ENCODE measurements at places on chromosomes 11 and 22. TPM values are rescaled to one million over a fixed set of nuclear protein-coding genes. Genes with fewer than 3 reads are reported as not detected.

DNA sequence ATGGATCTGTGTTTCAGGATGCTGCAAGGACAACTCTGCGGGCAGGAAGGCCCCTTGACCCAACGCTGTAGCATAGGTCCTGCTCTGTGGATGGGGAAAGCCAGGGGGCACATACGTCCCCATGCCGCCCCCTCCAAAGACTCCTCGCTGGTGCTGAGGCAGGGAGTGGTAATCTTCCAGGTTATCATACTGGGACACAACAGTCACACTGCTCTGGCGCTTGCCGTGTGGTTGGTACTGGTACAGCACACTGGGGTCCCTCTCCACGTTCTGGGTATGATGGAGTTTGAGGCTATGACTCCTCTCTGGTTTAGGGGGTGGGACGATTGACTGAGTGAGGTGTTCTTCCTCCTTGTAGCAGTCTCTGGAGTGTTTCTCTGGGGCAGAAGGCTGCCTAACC lies 26.2 kb upstream of the TP53AIP1 start:
- no peaks in the 10 kb centered on the region for H3K27me3 ChIP-seq
- DNase-seq, result no peak
- H3K36me3 ChIP-seq, result peaks cover 3% of the 10 kb centered on the region
- no peak overlapping the region for H3K27ac ChIP-seq
- no peak overlapping the region for H3K4me3 ChIP-seq

APOBEC3B gene
- not detected for total RNA-seq

POU2AF1 gene
- 0.52 TPM for total RNA-seq

IGLL5 gene
- not detected for total RNA-seq

- no peaks in the 10 kb centered on the region for H3K27me3 ChIP-seq
- H3K4me1 ChIP-seq, result peaks cover 3% of the 10 kb centered on the region
- no peak overlapping the region for H3K27ac ChIP-seq
- H3K36me3 ChIP-seq, result no peaks in the 10 kb centered on the region
Measured at GRCh38 chr22:32605576-32605975, 131.0 kb downstream of the FBXO7 start.

DNA sequence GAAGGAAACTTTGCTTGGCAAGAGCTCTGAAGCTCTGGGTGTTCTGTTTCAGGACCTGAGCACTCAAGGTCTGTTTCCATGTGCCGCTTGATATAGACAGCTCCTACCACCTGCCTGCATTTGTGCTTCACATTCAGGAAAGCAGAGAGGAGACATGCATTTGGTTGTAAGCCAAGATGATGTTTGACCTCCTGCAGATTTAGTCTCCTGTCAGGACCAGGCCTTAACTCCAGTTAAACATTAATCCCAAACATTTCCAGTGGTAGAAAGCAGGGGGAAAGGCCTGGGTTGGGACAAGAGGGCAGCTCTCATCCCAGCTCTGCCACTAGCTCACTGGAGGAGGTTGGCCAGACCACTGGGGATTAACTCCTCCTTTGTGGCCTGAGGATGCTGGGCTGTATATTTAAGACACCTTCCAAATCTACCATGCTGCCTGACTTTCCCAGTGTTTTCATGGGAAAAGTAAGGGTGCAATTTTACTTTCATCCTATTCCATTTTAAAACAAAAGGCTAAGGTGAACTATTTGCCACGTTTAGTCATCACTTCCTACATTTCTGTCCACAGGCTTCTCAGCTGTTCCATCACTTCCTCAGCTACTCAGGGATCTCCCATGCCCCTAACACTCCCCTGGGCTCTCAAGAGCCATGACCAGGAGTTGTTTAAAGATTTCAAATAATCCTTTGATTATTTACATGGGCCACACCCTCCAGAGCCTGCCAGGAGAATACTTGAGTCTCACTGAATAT lies 80.9 kb downstream of the INSC start:
- H3K27me3 ChIP-seq, result peaks cover 2% of the 10 kb centered on the region
- no peak for DNase-seq
- no peak overlapping the region for H3K27ac ChIP-seq
- no peak overlapping the region for H3K4me3 ChIP-seq
- no peaks in the 10 kb centered on the region for H3K4me1 ChIP-seq
- no peaks in the 10 kb centered on the region for H3K36me3 ChIP-seq

DNA sequence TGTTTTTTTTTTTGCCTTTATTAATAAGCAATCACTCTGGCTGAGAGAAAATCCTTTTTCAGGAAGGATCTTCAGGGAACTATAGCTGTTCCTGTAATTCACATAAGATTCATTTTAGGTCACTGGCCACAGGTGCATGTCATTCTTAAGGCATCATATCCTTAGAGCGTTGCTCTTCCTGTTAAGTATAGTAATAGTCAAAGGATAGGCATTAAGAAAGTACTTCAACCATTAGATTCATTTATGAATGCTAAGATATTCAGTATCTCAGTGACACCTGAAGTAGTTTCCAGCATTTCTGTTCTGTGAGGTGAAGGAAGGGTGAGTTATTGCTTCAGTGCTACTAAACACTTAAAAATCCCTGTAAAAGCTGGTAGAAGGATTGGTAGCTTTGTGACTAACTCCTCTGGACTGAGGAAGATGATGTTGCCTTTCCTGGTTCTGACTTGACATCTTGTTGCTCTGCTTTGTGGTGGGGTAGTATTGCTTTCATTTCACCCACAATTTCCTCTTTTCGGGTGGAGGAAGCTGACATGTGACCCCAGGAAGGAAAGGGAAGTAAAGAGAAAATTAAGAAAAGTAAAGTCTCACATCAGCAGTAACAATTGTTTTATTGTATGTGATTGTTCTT lies 34.7 kb downstream of the RNF169 start:
- H3K36me3 ChIP-seq, result no peaks in the 10 kb centered on the region
- no peaks in the 10 kb centered on the region for H3K27me3 ChIP-seq
- no peak for DNase-seq

C11orf91 gene
- 0.45 TPM for total RNA-seq

GRK3 gene
- total RNA-seq, result 2.0 TPM

DNA sequence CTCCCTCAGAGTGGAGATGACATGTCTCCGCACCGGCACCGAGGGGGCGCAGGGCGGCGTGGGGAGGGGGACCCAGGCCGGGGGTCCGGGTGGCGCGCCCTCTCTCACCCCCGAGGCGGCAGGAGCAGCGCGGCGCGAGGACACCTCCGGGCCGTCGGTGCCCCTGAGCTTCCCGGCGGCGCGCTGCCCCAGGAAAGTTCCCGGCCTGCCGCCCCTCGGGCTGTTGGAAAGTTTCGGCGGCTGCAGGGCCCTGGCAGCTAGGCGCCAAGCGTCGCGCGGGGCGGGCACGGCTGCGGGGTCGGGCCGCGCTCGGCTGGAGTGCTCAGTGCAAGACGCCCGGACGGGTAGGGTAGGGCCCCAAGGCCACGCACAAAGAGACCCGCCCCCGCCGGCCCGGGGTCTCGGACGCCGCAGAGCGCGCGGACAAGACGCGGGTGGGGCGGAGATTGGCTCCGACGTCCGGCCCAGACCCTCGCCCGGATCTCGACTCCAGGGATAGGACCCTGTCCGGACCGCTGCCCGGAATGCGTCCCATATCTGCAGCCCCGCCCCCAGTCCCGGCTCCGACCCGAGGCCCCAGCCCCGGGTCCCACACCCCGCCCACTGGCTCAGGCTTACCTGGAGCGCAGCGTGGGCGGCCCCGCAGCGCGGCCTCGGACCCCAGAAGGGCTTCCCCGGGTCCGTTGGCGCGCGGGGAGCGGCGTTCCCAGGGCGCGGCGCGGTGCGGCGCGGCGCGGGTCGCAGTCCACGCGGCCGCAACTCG lies 471 bp downstream of the ARVCF start:
- H3K36me3 ChIP-seq, result no peaks in the 10 kb centered on the region
- peaks cover 3% of the 10 kb centered on the region for H3K27me3 ChIP-seq
- peaks cover 27% of the 10 kb centered on the region for H3K4me1 ChIP-seq

DNA sequence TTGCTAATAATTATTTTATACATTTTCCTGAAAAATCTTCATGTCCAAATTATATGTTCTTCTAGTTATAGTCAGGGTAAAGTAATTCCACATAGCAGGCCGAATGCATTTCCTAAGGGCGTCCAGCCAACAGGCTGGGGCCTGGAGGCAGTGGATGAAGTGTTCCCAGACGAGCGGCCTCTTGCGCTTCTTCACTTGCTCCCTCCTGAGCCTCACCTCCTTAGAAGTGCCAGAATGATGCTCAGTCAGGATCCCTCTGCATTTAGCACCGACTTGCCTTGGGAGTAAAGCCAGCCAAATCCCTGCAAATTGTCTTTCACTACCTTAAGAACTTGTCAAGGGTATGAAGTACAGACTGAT lies 1.5 kb downstream of the OLFML1 start:
- H3K4me1 ChIP-seq, result no peaks in the 10 kb centered on the region
- H3K4me3 ChIP-seq, result no peak overlapping the region
- no peaks in the 10 kb centered on the region for H3K36me3 ChIP-seq
- H3K27me3 ChIP-seq, result no peaks in the 10 kb centered on the region
- no peak overlapping the region for H3K27ac ChIP-seq

GRCh38 chr11:66718320-66718971 lies 10.6 kb downstream of the SPTBN2 start:
- DNase-seq, result no peak
- H3K4me1 ChIP-seq, result peaks cover 7% of the 10 kb centered on the region
- H3K36me3 ChIP-seq, result no peaks in the 10 kb centered on the region
- H3K27ac ChIP-seq, result no peak overlapping the region
- H3K4me3 ChIP-seq, result no peak overlapping the region

DNA sequence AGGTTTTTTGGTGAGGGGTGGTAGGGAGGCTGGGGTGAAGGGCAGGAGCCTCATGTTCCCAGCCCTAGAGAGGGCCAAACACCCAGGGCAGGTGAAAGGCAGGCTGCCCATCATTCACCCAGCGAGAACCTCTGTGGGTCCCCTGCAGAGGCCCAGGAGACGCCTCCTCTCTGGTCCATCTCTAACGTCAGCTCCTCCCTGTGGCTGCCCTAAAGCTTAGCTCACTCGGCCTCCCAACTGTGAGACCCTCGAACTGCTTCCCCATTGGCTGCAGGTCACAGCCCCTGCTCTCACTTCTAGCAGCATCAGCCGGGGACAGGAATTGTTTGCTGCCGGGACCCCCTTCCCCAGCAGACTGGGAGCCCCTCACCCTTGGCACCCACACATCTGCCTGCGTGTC lies 615 bp upstream of the NFAM1 start:
- no peak overlapping the region for H3K27ac ChIP-seq
- no peak for DNase-seq
- no peak overlapping the region for H3K4me3 ChIP-seq
- peaks cover 8% of the 10 kb centered on the region for H3K27me3 ChIP-seq

DNA sequence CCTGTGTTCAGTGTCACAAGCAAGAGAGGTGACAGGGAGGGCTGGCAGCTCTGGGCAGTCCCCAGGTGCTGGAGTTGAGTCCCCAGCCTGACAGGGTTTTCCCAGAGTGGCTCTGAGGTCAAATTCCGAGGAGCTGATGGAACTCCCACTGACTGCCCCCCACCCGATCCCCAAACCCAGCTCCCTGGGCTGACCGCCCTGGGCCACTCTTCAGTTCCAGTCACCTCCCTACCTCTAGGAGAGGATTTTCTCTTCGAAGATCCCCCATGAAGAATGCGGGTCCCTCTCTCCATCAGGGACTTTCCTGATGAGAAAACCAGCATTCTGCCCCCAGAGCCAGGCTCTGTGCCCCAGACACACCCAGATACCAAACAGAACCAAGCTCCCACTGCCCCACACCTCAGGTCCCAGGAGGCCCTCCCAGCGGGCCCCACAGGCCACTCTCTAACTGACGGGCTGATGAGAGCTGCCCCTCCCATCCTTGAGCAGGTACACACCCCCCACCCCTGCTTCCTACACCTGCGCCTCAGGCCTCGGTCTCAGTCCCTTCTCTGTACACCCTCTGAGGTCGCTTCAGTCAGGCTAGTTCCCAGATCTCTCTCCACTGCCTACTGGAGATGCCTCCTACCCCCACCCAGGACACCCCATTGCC lies 12.1 kb upstream of the RAC2 start:
- no peak overlapping the region for H3K4me3 ChIP-seq
- H3K36me3 ChIP-seq, result no peaks in the 10 kb centered on the region
- H3K27me3 ChIP-seq, result no peaks in the 10 kb centered on the region
- peaks cover 24% of the 10 kb centered on the region for H3K4me1 ChIP-seq

DNA sequence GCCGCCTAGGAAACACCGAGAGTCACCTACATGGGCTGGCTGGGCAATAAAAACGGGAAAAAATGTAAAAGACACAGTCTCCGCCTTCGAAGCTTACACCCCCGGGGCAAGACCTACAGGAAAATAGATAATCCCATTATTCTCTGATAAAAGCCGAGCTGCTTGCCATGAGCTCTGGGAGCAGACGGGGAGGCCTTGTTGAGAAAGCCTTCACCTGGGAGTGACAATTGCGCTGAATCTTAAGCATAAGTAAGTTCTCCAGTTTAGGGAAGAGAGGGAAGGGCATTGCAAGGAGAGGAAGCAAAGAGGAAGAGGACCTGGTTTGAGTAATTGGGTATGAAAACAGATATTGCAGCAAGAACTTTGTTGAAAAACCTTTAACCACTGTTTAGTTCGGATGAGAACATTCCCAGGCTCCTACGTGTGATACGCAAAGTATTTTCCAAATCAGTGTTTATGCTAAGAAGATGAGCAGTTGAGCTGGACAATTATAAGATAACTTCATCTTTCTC lies 813 bp upstream of the BTBD10 start:
- no peaks in the 10 kb centered on the region for H3K36me3 ChIP-seq
- DNase-seq, result no peak
- no peaks in the 10 kb centered on the region for H3K27me3 ChIP-seq
- H3K4me1 ChIP-seq, result peaks cover 15% of the 10 kb centered on the region
- peak overlapping the region; percentile 77 for H3K4me3 ChIP-seq

- no peak for DNase-seq
- no peaks in the 10 kb centered on the region for H3K27me3 ChIP-seq
- no peak overlapping the region for H3K4me3 ChIP-seq
- H3K4me1 ChIP-seq, result peaks cover 79% of the 10 kb centered on the region
- H3K36me3 ChIP-seq, result peaks cover 45% of the 10 kb centered on the region
Measured at GRCh38 chr11:44614281-44614775, 48.9 kb downstream of the CD82 start.

TMEM134 gene
- total RNA-seq, result 49.9 TPM

GRCh38 chr11:88538098-88538497 lies 200.6 kb upstream of the CTSC start:
- DNase-seq, result no peak
- no peak overlapping the region for H3K27ac ChIP-seq
- no peaks in the 10 kb centered on the region for H3K27me3 ChIP-seq
- H3K36me3 ChIP-seq, result no peaks in the 10 kb centered on the region

GRCh38 chr11:20248121-20248772 lies 88.0 kb upstream of the DBX1 start:
- H3K4me3 ChIP-seq, result no peak overlapping the region
- peaks cover 10% of the 10 kb centered on the region for H3K27me3 ChIP-seq
- no peaks in the 10 kb centered on the region for H3K4me1 ChIP-seq

GRCh38 chr11:64976651-64977050 lies 4.7 kb upstream of the MAJIN start:
- no peak for DNase-seq
- no peaks in the 10 kb centered on the region for H3K27me3 ChIP-seq
- H3K4me1 ChIP-seq, result peaks cover 12% of the 10 kb centered on the region
- H3K36me3 ChIP-seq, result no peaks in the 10 kb centered on the region
- H3K4me3 ChIP-seq, result no peak overlapping the region

- H3K4me3 ChIP-seq, result no peak overlapping the region
- no peaks in the 10 kb centered on the region for H3K36me3 ChIP-seq
- no peak for DNase-seq
- no peak overlapping the region for H3K27ac ChIP-seq
Measured at GRCh38 chr11:93005239-93005638, 35.8 kb downstream of the MTNR1B start.

GRCh38 chr11:41457216-41458014 lies 2.0 kb downstream of the LRRC4C start:
- no peak for DNase-seq
- no peak overlapping the region for H3K4me3 ChIP-seq
- H3K36me3 ChIP-seq, result no peaks in the 10 kb centered on the region
- no peaks in the 10 kb centered on the region for H3K4me1 ChIP-seq
- no peak overlapping the region for H3K27ac ChIP-seq
- no peaks in the 10 kb centered on the region for H3K27me3 ChIP-seq

- no peak for DNase-seq
- no peak overlapping the region for H3K27ac ChIP-seq
- H3K36me3 ChIP-seq, result no peaks in the 10 kb centered on the region
- H3K4me1 ChIP-seq, result no peaks in the 10 kb centered on the region
- H3K27me3 ChIP-seq, result no peaks in the 10 kb centered on the region
Measured at GRCh38 chr11:126392633-126393013, 37.1 kb downstream of the ST3GAL4 start.

All from CD4-positive, alpha-beta T cell (primary cell).